ENCODE measurements at places on chromosomes 5 and 9.
A peak's percentile ranks its signal among the peaks of the same experiment; 100 is the strongest.

- peak; percentile 83 for DNase-seq
These were observed at the start of gene TESK1 for GRCh38 chr9:35604578-35605350. Gene TESK1 (plus strand): TSS chr9:35605262. CDS start chr9:35605620, 358 bp downstream.

- DNase-seq, result no peak
These were observed 19.7 kb downstream of the TLE4 start for GRCh38 chr9:79591458-79591857.

DNA sequence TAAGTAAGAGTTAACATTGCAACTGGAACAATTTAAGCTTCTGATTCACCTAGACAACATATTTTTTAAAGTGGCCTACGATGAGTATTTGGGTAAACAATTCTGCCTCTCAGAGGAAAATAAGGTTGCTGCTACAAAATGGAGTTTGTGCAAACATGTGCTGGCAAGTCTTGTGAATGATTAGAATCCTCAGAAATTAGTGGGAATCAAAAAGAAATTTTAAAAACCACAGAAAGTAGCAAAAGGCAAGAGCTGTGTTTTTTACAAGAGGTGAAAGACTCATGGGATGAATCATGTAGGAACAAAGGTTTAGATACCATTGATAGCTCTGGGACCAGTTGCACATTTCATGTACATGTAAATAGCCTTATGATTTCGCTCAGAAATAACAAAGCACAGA is 561.6 kb downstream of the TAF11L14 start:
- DNase-seq, result no peak

DNA sequence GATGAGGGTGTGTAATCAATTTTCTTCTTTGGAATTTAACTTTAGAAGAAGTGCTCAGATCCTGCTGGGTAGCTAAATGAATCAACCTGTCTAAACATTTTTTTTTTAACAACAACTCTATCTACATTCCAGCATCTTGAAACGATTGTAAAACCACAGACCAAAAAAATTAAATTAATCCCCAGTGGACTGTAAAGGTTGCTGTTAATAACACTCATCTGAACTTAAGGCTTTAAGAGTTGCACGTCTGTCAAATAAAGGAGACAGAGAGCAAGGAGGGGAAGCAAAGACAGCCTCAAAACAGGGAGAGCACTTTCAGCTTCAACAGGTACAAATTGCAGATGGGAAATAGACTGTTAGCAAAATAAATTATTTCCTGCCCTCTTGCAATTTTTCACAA is 548.5 kb downstream of the DTWD2 start:
- DNase-seq, result peak; percentile 37

DNA sequence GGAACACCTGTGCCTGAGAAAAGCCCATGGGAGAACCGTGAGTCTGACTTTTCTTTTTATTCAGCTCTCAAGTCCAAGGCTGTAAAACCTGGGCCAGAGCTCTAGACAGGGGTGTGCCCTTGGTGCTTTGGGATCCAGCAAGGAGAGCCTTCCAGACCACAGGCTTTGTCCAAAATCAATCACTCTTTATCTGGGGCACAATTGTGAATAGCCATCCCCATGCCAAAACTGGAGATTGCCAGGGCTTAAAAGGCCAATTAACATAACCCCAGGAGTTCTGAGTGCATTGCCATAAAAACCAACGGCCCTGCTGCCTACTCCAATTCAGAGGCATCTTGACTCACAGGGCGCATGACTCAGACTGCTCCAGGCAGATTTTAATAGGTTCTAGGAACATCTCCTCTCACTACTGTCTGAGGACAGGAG is 391.8 kb downstream of the ARHGEF28 start:
- peak; percentile 36 for DNase-seq

- peak; percentile 41 for DNase-seq
These were observed 106.7 kb downstream of the MCTP1 start for GRCh38 chr5:95178046-95178651.

DNA sequence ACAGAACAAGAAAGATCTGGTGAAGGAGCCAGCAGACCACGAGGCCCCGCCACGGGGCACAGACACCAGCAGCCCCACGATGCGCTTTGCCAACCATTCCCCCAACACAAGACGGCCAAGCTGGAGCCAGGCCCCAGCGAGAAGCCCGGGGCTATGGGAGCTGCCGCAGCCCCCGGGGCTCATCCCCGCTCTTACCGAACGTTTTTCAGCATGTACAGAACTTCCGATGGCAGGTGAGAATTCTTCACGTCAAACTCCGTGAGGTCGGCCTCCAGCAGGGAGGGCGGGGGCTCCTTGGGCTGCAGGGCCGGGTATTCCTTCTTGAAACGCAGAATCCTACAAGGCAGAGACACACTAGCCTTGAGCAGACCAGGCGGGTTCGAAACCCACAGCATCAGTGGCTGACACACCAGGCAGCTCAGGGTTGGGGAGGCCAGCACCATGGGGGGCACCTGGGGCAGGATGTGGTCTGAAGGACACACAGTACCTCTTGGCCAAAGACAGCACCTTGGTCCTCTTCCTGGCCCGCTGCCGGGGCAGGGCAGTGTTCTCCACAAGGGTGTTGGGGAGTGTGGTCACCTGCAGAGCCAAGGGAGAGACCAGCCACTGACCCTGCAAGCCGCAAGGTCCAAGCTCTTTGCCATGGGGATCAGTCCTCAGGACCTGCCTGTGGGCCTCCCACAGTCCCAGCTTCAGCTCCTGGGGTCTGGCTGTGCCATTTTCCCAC is 6.8 kb downstream of the PNPLA7 start:
- DNase-seq, result no peak

DNA sequence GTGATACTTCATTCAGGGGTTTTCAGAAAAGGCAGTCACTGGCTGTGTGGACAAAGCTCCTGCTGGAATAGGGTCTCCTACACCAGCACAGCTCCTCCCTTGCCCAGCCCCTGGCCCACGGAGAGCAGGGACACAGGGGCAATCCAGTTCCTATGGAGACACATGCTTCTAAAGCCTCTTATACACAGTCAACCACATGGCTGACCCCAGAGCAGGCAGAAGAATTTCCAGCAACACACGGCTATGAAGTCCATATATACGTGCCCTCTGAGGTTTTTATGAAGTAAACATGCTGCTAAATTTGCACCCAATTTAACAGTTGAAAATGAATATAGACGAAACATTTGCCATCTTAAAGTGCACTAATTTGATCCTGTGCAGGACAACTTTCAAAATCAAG is 19.4 kb downstream of the PSMB7 start:
- no peak for DNase-seq

DNA sequence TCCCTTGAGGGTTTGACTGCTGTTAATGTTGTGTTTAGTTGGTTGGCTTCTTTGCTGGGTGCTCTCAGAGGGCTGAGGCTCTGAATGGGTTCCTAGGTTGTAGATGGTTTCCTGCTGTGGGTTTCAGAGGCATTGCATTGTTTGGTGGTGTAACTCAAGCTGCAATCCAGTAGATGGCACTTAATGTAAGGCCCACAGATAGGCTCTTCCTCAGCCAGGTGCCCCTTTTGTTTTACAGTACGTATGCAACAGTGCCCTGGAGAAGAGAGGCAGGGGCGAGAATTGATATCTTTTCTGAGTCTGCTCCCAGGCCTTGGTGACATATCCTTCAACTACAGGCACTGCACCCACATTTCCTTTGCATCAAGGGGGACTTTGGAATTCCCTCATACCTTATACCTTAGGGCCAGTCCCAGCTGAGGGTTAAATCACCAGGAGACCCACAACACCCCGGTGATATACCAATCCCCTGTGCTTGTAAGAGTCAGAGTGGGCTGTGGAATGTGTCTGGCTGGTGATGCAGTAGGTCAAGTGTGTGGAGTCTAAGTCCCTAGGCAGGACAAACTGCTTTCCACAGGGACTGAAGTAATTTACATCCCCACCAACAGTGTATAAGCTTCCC is 7.0 kb upstream of the UGT3A2 start:
- no peak for DNase-seq

DNA sequence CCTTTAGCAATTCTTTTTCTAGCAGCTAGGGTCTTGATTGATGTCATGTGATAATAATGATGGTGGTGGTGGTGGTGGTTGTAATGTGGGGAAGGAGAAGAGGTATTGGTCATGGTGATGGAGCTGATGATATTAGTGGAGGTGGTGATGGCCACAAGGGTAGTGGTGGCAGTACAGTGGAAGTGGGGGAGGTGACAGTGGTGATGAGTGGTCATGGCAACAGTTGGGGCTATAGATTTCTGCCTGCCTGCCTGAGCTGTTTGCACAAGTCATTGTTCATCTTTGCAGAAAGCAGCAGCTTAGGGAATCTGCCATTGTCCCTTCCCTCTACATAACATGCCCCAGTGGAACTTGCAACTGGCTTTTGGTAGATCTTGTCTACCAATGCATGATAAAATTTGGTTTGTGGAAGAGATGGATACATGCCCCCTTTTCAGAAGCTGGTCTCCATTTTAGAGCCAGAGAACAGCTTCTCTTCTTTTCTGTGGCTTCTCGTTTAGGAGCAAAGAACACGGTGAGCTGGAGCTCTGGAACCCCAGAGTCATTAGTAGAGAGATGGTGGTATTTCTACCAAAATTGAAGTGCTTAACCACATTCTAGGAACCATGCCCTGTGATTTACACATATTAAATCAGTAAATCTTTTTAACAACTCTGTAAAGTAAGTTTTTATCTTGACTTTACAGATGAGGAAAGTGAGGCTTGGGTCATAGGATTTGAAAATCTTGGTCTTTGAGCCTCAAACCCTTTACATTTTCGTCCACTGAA is 100.3 kb downstream of the AOPEP start:
- DNase-seq, result no peak

DNA sequence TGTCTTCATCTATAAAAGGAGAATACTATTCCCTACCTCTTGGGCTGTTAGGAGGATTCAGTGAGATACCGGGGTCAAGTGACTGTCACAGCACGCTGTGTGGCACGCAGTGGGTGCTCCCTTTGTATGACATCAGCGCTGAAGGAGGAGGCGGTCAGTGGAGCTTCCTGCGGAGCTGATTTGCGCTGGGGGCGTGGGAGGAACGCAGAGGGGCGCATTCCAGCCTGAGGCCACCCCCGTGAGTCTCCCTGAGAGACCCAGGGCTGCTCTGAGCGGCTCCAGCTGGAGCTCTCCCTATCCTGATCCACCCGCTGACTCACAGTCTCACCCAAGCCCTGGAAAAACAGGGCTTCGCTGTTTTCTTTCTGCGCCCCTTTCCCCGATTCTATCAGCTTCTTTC is 24.3 kb upstream of the NEURL1B start:
- no peak for DNase-seq

DNA sequence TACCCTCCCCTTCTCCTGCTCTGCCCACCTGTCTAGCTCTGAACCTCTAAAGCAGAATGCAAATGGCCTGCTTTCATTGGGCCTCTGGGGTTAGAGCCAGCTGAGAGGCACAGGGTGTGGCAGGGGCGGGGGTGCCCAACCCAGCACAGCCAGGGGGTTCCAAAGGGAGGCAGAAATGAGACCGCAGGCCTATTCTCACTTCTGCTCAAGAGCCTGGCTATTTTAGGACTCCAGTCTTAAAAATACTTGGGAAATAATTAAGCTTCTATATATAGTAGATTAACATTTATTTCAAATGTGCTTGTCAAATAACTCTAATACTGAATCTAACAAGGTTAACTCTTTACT is 5.7 kb downstream of the QSOX2 start:
- DNase-seq, result no peak

- no peak for DNase-seq
These were observed 109.7 kb downstream of the BASP1 start for GRCh38 chr5:17327048-17327625.

GRCh38 chr9:128936171-128936865 is 11.1 kb downstream of the DOLK start:
- DNase-seq, result no peak

GRCh38 chr5:66814146-66814991 is 218.2 kb downstream of the MAST4 start:
- DNase-seq, result peak; percentile 80

DNA sequence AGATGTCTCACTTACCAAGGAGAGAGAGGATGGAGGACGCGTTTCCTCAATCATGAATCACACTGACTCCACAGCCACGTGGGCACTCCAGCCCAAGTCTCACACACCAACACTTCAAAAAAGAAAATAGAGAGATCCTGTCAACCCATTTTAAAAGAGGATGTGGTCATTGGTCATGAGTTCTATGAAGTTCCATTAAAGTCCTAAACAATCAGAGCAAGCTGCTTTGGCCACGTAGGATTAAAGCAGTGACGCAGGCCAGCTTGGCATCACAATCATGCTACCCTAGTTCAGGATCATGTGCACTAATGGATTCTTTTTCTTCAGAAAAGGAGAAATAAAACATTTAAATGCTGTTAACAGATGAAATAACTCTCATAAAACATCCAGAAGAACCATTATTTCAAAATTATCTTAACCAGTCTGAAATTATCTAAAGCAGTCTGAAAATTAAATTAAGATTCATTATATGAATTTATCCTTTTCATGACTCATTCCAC is 108.1 kb downstream of the SEMA5A start:
- peak; percentile 28 for DNase-seq

- DNase-seq, result no peak
These were observed 5.8 kb downstream of the CEP72 start for GRCh38 chr5:617896-618295.

- no peak for DNase-seq
These were observed 83.1 kb upstream of the GLRA1 start for GRCh38 chr5:152007653-152008335.

GRCh38 chr5:106843812-106844416 is 826.8 kb downstream of the EFNA5 start:
- no peak for DNase-seq

DNA sequence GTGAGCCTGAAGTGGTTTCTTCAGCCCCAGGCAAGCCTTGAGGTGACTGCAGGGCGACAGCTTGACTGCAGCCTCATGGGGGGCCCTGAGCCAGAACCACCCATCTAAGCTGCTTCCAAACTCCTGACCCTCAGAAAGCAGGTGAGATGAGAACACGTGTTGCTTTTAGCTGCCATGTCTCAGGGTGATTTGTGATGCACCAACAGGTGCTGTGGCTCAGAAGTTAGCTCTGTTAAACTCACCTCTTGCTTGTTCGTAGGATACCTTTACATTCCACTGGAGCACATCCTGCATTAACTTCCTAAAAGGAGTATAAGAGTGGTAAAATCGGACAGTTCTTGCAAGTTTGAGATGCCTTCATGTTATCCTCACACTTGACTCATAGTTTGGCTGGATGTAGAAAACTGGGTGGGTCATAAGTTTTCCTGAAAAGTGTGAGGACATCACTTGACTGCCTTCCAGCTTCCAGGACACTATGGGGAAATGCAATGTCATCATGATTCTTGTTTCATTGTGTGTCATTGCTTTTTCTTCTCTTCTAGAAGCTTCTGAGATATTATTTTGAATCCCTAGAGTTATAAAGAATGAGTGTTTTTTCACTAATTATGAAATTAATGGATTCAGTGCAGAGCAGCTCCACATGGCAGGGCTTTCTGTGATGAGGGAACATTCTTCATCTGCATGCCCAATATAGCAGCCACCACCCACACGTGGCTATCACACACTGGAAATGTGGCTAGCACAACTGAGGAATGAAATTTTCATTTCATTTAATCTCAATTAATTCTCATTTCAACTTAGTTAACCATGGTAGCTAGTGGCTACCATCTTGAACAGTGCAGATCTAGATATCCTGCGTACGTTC is 92.3 kb downstream of the HSD17B3 start:
- DNase-seq, result peak; percentile 58

GRCh38 chr5:177356746-177357145 is 978 bp upstream of the RGS14 start:
- no peak for DNase-seq
